ENCODE measurements at places on chromosomes 5 and 9. TPM values are rescaled to one million over a fixed set of nuclear protein-coding genes. Genes with fewer than 3 reads are reported as not detected.

Gene WNK2
- polyA plus RNA-seq: 16.6 TPM

Gene PLAC8L1
- polyA plus RNA-seq: not detected

Gene PFN3
- not detected for polyA plus RNA-seq

Gene GPR150
- polyA plus RNA-seq: 0.15 TPM

Gene HAPLN1
- 0.07 TPM for polyA plus RNA-seq

Gene LHX3
- polyA plus RNA-seq: not detected

Gene NRG2
- 4.5 TPM for polyA plus RNA-seq

Gene TAF11L10
- polyA plus RNA-seq: not detected
